T-helper 17 cell (primary cell): ENCODE measurements at places on chromosomes 4 and X.

GRCh38 chr4:156635051-156635450 lies 336.5 kb downstream of the PDGFC start:
- no peak for DNase-seq

DNA sequence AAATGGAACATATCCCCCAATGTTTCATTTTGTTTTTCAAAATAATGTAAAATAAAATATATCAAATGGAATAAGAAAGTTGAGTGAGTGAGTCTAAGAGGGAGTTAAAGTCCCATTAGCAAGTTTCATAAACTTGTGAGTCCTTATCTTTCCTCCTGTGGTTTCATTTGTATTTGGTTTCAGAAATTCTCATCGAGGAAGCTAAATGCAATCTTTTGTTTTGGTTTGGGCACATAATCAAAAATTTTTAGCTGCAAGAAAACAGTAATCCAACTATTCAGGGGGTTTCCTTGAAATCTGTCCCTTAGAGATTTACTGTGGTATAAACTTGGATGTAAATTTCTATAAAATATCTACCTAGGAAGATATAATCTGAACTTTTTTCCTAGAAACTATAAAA lies 124.2 kb downstream of the CAMK2D start:
- DNase-seq, result no peak

- DNase-seq, result no peak
These were observed 7.1 kb downstream of the SLC25A31 start for GRCh38 chr4:127737295-127737694.

DNA sequence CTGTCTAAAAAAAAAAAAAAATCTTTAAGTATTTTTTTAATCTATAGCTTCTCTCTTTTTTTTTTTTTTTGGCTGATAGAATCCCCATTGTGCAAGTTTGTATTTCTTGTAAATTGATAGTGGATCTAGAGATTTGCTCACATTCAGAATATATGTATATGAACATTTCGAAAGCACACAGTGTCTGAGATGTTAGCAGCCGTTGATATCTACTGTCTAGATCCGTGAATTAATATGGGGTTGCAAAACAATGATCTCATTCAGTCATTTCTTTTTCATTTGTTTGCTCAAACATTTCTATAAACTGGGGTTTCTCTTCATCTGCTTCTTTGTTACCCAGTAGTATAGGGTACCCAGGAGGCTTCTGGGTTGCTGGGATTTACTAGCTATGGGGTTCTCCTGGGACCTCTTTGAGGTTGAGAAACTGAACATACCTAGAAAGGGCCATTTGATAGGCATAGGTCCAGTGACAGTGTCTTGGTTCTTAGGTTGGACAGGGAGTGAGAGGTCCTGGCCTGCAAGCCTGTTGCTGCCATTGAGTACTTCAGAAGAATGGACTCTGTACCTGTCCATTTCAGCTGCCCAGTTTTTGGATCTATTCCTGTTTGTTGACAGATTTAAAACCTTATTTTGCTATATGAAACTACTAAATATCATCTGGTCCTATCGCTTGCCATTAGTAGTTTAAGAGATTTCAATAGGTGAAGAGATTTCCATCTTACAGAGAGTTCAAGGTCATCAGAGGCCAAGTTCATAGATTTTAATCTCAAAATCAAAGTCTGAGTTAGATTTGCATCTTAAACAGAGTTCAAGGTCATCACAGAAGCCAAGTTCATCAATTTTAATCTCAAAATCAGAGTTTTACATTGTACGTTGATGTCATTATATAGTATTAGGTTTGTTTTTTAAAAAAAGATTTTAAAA lies 50.8 kb downstream of the WWC2 start:
- no peak for DNase-seq

- DNase-seq, result no peak
These were observed 163.4 kb downstream of the PTTG2 start for GRCh38 chr4:38123555-38123954.

- no peak for DNase-seq
These were observed 150.4 kb upstream of the PCDH10 start for GRCh38 chr4:132998585-132999230.

DNA sequence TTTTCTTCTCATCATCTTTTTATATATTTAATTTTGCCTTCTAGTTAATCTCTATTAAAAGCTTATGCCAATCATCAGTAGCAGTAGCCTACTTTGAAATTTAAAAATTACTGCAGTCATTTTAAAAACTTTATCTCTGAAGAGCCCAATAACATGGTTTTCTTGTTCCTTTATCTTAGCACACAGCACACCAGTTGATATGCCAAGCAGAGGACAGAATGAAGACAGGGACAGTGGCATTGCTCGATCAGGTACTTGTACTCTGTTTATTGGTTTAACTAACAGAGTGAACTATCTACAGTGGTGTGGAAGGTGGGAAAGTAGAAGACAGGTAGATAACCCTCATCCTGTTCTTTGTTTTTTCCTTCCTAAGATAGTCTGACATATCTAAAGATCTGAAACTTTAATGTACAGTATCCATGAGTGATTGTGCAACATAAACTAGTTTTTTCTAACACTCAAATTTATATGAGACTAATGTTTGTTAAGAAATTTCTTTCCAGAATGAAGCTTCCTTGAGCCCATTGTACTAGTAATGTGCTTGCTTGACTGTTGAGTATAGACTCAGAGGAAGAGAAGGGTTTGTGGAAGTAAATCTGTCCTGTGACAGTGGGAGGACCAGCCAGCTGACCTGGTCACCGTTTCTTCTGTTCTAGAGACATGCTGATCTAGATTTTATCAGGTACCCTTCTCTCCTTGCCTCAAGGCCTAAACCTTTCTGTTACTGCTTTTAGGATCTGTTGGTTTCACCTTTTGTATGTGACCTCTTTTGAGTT lies 66.6 kb downstream of the FNIP2 start:
- no peak for DNase-seq

DNA sequence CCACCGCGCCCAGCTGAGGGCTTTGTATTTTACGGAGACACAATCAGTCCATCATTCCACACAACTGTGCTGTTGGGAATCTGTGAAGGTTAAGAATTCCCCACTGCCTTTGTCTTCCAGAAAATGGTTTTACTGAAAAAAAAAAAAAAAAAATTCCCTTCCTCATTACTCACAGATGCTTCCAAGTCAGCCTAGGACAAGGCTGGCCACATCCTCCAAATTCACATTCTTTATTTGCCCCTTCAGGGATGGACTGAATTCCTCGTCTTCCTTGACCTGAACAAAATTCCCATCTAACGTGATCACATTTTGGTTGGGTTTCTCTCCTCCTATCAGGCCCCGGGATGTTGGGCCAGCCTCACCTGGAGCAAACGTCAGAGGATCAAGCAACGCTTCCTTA lies 130.3 kb downstream of the DHRSX start:
- no peak for DNase-seq

DNA sequence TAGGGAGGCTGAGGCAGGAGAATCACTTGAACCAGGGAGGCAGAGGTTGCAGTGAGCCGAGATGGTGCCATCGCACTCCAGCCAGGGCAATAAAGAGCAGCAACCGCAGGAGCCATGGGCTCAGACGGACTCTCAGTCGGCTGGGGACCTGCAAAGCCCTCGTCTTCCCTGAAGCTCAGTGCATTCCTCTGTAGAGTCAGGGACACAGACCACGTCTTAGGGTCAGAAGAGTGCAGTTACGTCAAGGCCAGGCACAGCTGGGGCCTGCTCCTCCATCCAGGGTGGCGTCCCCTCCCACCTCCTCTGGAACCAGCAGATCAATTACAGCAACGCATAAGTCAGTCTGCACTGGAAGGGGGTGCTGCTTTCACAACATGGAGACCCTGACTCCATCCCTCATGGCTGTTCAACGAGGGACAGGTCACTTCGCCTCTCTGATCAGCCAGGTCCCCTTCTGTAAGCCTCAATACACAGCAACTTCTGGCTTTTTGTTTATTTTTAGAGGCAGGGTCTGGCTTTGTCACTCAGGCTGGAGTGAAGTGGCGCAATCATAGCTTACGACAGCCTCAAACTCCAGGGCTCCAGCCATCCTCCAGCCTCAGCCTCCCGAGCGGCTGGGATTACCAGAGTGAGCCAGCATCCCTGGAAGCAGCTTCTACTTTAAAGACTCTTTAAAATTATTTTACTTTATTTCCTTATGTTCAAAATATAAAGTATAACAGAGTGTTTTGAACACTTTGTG lies 76.4 kb downstream of the ZFYVE28 start:
- DNase-seq, result no peak

GRCh38 chrX:153621949-153622598 lies 23.1 kb upstream of the CCNQ start:
- DNase-seq, result no peak

DNA sequence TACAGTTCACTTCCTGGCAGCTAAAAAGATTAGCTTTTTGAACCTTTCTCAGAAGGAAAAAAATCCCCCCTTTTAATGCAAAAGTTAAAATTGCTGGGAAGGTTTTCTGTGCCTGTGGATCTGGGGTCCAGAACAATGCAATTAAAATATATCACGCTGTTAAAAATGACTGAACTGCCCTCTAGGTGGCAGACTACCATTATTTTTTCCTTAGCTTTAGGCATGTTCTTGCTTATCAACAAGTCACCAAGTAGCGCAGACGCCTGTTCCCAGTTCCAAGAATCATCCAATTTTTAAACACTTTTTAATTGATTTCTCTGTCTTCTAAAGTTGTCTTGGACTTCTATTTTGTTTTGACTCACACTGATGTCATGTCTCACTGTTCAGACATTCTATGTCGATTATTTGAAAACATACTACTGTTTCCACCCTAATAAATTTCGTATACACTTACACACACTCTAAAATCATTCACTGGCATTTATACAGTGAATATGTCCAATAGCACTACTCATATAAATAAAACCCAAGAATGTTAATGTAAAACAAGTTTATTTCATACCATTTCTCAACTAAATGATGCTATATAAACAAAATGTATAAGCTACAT lies 661.6 kb downstream of the RAPGEF2 start:
- DNase-seq, result no peak

DNA sequence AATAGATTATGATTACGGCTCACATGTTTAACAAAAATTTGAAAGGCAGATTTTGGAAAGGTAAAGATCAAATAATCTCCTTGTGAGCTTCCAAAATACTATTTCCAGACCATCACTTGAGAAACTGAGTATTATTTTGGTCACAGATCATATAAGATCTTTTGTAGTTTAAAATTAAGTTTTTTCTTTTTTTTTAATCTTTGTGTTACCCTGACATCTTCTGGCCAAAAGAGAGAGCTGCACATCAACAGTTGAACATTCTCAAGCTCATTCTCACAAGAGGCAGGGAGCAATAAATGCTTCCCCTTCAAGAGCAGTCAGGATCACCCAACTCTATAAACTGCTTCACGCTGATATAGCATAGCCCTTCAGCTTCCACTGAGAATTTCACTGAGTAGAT lies 15.9 kb downstream of the TMEM192 start:
- DNase-seq, result no peak

GRCh38 chr4:141772838-141773237 lies 136.5 kb downstream of the IL15 start:
- no peak for DNase-seq

GRCh38 chrX:118115953-118116712 lies 477 bp downstream of the KLHL13 start:
- no peak for DNase-seq

DNA sequence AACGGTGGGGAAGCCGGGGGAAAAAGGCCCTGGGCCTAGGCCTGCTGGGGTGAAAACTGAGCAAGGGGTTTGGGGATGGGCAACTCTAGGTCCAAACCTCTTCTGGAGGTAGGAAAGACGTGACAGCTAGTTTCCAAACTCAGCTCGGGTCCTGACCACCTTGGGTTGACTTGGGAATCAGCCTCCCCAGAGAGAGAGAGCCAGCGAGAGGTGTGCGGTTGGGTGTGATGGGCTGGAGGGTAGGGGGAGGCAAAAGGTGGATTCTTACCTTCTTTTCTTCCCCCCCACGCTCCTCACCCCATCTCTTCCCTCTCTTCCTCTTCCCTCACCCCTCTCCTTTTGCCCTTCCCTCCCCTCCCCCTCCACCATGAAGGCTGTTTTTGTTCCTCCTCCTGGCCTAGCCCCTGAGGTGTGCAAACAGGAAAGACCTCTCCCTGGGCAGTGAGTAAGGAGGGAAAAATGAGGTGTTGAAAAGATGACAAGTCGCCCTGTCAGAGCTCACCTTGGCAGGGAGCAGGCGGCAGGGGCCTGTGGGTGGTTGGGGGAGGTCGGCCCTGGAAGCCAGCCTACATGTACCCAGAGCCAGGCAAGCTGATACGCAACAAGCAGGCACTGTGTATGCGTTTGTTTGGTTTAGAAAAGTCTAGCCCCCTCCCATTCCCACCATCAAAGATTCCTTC lies 14.8 kb downstream of the PJA1 start:
- DNase-seq, result no peak

- peak; percentile 48 for DNase-seq
These were observed 377 bp downstream of the TIMM17B start for GRCh38 chrX:48897157-48897624.

- DNase-seq, result no peak
These were observed 58.1 kb downstream of the ZFYVE28 start for GRCh38 chr4:2360396-2360730.

DNA sequence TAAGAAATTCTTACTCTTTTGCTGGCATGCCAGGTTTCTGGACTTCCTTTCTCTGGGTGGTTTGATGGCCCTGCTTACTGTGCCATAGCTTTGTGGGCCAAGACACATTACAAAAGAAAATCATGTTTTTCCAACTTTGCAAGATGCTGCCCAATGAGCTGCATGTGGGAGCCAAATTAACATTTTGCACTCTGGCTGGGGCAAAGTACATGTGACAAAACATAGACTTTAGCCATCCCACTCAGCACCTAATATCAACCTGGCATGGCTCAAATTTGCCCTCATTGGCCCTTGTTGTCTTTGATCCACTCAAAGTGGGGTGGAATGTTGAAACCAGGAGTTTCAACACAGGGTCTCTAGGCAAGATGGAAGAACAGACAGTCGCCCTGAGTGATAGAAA lies 40.0 kb upstream of the DYNLT3 start:
- DNase-seq, result no peak

- no peak for DNase-seq
These were observed 342.9 kb upstream of the ADGRL3 start for GRCh38 chr4:60857130-60857753.

GRCh38 chr4:116070283-116070682 lies 956.9 kb upstream of the NDST4 start:
- DNase-seq, result no peak

GRCh38 chr4:15968551-15969300 lies 5.8 kb upstream of the FGFBP2 start:
- no peak for DNase-seq

DNA sequence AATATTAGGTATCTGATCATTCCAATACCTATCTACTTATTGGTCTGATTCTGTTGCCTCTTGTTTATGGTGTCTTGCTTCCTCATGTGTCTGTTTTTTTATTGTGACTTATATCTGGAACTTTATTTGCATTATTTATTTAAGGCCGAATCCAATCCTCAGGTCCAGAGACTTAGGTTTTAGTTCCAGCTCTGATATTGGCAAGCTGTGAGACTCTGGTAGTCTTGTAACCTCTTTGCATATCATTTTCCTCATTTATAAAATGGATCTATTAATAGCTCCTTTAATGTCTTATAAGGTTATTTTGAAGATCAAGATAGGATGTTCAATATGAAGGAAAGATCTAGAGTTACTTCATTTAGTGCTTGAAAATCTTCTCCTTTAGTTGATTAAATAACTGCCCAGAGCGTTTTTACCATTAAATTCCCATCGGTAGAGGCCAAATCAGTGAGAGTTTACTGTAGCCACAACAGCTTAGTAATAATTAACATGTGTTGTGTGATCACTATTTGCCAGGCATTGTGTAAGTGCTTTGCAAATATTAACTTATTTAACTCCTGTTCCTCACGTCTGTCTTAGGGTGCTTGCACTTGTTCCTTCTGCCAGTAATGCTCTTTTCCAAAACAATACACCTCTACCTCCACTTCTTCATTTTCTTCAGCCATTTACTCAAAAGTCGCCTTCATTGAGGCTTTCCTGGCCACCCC lies 82.2 kb downstream of the CC2D2A start:
- DNase-seq, result no peak
